Vein endothelial cell (primary cell): ENCODE measurements at places on chromosomes 11 and 22. TPM values are rescaled to one million over a fixed set of nuclear protein-coding genes. Genes with fewer than 3 reads are reported as not detected.

C22orf42 gene
- not detected in 2 replicates for total RNA-seq

OR8D1 gene
- total RNA-seq, result not detected in 2 replicates

FAM111B gene
- 9.1 and 17.1 TPM in 2 replicates for total RNA-seq

MPZL3 gene
- total RNA-seq, result 10.7 and 15.4 TPM in 2 replicates

GATD1 gene
- 61.2 and 65.3 TPM in 2 replicates for total RNA-seq

WNT11 gene
- total RNA-seq, result not detected in 2 replicates

SYT9 gene
- total RNA-seq, result 1.1 and 2.6 TPM in 2 replicates

OR52E8 gene
- not detected in 2 replicates for total RNA-seq

SCGB1C1 gene
- total RNA-seq, result not detected in 2 replicates

OLFML1 gene
- not detected in 2 replicates for total RNA-seq

FIBIN gene
- not detected in 2 replicates for total RNA-seq

RAB39A gene
- 0.19 TPM in 1 of 2 replicates, not detected in the other for total RNA-seq

FREY1 gene
- total RNA-seq, result 2.6 and 3.5 TPM in 2 replicates

SLC22A6 gene
- not detected in 2 replicates for total RNA-seq

TRPM5 gene
- not detected in 2 replicates for total RNA-seq
